ENCODE measurements at places on chromosomes 13 and 19. TPM values are rescaled to one million over a fixed set of nuclear protein-coding genes. Genes with fewer than 3 reads are reported as not detected.

DNA sequence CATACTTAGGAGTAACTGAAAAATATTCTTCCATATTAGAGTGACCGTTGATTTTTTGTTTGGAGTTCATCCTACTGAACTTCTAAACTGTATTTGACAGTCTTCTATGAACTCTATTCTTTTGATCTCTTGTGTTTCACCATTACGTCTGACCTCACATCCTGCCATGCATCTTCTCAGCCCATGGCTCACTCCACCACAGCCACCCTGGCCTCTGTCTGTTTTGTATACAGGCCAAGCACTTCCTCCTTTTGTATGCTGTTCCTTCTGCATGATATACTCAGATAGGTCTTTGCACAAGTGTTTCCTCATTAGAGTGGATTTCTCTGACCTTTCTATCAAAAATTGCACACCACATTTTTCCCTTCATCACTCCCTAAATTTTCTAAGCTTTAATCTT, 119.9 kb downstream of the MAB21L1 start:
- DNase-seq: no peak
- H3K27me3 ChIP-seq: no peaks in the 10 kb centered on the region
- H3K4me1 ChIP-seq: no peaks in the 10 kb centered on the region
- H3K4me3 ChIP-seq: no peak overlapping the region
- H3K36me3 ChIP-seq: no peaks in the 10 kb centered on the region
- H3K27ac ChIP-seq: no peak overlapping the region

DNA sequence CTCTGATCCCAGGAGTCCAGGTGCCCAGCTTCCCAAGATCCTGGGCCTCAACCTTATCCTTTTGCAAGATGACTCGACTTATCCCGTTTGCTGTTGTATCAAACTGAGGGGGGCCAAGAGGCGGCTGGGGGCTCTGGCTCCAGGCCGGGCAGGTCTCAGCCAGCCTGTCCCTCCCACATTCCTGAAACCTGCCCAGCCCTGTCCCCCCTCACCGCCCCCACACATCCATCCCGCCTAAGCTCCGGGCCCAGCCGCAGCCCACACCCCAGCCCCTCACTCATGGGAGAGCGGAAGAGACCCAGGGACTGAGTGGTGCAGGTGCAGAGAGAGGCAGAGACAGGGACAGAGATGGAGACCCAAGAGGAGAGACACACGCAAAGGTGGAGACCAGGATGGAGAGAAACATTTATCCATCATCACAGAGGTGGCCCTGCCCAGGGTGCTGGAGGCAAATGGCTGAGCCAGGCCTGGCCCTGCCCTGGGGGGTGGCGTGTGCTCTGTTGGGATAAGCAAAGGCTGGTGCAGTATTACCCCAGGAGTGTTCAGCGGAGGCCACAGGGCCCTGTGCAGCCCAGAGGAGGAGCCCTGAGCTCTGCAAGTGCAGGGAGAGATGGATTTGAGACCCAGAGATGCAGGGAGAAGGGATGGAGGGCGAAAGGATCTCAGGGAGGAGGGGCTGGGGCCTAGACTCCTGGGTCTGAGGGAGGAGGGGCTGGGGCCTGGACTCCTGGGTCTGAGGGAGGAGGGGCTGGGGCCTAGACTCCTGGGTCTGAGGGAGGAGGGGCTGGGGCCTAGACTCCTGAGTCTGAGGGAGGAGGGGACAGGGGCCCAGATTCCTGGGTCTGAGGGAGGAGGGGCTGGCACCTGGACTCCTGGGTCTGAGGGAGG, 1.6 kb downstream of the BCAM start:
- H3K27me3 ChIP-seq: no peaks in the 10 kb centered on the region
- H3K36me3 ChIP-seq: no peaks in the 10 kb centered on the region
- DNase-seq: no peak
- no peak overlapping the region for H3K27ac ChIP-seq
- peaks cover 14% of the 10 kb centered on the region for H3K4me1 ChIP-seq

GRCh38 chr13:104460554-104460953, 1394.3 kb upstream of the SLC10A2 start:
- no peak overlapping the region for H3K27ac ChIP-seq
- peak; percentile 39 for DNase-seq
- no peaks in the 10 kb centered on the region for H3K27me3 ChIP-seq
- no peaks in the 10 kb centered on the region for H3K4me1 ChIP-seq

The JSRP1 gene
- total RNA-seq: 1.3 TPM

The PGLYRP1 gene
- not detected for total RNA-seq

DNA sequence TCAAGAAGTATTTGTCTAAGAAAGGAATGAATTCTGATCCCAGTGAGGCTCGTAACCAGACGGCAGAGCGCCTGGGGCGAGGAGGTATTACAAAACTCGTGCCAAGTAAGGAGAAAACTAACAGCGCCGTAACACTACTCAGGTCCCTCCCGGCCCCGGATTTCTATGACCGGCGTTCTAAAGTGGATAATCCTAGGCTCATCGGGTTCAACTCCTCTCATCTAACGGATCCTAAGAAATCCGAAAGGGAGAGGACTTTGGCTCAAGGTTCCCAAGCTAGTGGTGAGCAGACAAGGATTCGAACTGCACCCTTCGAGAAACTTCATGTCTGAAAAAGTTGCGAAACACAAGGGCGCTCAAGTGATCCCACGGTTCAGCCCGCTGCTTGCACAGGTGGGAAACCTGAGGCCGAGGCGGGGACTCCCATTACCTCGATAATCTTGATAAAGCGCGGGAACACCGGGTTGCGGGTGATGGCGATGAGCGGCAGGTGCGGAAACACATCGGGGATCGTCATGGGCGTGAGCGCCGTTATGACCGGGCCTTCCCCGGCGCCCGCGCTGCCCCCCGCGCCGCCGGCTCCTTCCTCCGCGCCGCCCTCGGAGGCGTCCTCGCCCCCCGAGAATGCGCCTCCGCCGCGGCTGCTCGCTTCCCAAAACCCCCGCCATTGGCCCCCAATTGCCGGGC, 529 bp downstream of the LONP1 start:
- H3K27me3 ChIP-seq: no peaks in the 10 kb centered on the region
- H3K4me3 ChIP-seq: peak overlapping the region; percentile 90
- H3K36me3 ChIP-seq: peaks cover 2% of the 10 kb centered on the region
- no peak for DNase-seq

The CPB2 gene
- not detected for total RNA-seq

- H3K27ac ChIP-seq: peak overlapping the region; percentile 100
- DNase-seq: peak; percentile 80
Measured at GRCh38 chr19:41321600-41322270, 11.8 kb downstream of the CCDC97 start.

DNA sequence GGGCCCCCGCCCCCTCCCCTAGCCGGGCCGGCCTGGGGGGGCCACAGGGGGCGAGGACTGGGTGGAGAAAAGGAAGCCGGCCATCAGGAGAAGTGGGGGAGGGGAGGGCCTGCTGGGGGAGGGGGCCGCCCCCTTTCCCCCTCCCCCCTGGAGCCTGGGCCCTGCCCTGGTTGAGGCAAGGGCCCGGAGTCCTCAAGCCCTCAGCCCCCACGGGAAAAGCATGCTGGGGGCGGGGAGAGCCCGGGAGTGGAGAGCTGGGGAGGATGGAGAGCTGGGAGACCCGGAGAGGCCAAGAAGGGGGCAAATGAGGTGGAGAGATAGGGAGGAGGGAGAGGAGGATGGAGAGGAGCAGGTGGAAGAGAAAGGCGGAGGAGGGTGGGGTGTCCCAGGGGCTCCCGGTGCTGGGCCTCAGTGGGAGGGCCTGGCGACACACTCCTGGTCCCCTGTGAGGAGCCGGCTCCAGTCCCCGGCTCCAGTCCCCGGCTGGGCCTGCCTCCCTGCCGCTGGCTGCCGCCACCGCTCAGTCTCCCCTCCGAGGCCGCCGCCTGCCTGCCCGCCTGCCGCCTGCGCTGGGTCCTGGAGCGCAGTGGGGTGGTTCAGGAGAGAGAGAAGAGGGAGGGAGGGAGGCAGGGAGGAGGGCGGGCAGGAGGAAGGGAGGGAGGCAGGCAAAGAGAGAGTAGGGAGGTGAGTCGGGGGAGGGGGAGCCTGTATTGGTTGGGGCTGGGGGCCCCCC, at the start of gene GRIK5:
Gene GRIK5 (minus strand): TSS at position 588 of the 733 bp plus-strand sequence. CDS start 4,436 bp downstream, outside the sequence.
- no peak for DNase-seq
- peak within 1 kb of the TSS; percentile 17 for H3K4me3 ChIP-seq
- no peak within 1 kb of the TSS for H3K27ac ChIP-seq

GRCh38 chr13:71274923-71275608, 591.9 kb downstream of the DACH1 start:
- H3K4me1 ChIP-seq: no peaks in the 10 kb centered on the region
- H3K4me3 ChIP-seq: no peak overlapping the region
- DNase-seq: no peak

DNA sequence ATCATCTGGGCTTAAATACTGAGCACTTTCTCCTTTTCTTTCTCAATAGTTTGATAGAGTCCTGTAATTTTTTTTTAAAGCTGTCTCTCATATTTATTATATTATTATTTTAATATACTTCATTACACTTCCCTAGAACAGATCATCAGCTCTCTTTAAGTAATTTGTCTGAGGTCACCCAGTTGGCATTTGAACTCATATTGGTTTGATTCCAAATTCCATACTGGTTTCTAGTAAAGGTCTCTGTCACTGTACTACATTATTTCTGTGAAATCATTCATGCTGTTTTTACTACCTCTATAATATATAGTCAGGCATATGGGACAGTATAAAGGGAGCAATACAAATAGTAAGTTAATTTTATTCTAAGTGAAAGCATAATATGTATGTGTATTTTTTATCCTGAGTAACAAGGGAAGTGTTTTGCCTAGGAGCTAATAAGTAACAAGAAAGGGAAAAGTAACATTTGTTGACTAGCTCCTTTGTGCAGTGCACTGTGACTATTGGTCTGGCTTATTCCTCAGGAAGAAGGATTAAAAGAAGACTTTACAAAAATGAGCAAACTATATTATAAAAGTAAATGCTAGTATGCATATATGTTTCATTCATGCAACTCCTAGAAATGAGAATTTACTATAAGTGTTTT, 14.3 kb downstream of the LPAR6 start:
- H3K27me3 ChIP-seq: no peaks in the 10 kb centered on the region
- H3K36me3 ChIP-seq: no peaks in the 10 kb centered on the region
- no peak overlapping the region for H3K4me3 ChIP-seq

The JUNB gene
- total RNA-seq: 126 TPM

DNA sequence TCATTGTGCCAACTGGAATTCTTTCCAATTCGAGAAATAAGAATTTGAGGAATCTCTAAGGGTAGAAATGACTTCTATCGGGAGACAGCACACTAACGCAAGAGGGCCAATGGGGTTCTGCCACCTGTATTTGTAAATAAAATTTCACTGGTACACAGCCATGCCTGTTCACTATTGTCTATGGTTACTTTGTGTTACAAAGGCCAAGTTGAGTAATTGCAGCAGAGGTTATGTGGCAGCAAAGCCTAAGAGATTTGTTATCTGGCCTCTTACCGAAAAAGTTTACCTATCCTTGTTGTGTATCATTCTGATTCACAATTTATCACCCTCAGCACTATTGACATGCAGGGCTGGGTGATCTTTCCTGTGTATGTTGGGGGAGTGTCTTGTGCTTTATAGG, 278.0 kb downstream of the KLF5 start:
- DNase-seq: no peak
- H3K27me3 ChIP-seq: no peaks in the 10 kb centered on the region
- no peaks in the 10 kb centered on the region for H3K36me3 ChIP-seq
- H3K27ac ChIP-seq: no peak overlapping the region

- DNase-seq: no peak
- no peak overlapping the region for H3K4me3 ChIP-seq
Measured at GRCh38 chr19:57648331-57649003, 15.5 kb downstream of the ZNF211 start.

The CRLF1 gene
- total RNA-seq: 53.1 TPM

- H3K27ac ChIP-seq: peak overlapping the region; percentile 42
- H3K36me3 ChIP-seq: no peaks in the 10 kb centered on the region
- H3K27me3 ChIP-seq: peaks cover 2% of the 10 kb centered on the region
Measured at GRCh38 chr13:76292726-76293125, 593.5 kb downstream of the KCTD12 start.

The SLC25A41 gene
- total RNA-seq: 0.55 TPM

DNA sequence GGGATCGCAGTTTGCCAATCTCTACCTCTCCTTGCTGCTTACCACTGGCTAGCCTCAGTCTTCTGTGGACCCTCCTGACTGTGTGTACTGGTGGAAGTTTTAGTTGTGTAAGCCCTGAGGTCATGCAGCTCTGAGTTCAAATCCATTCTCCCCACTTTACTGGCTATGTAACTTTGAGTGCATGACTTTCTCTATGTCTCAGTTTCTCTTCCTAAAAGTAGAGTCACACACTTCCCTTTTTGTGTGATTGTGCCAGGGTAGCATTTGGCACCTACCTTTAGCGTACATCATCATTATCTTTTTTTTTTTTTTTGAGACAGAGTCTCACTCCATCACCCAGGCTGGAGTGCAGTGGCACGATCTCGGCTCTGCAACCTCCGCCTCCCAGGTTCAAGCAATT, 70.3 kb downstream of the MAP4K1 start:
- H3K27me3 ChIP-seq: peaks cover 4% of the 10 kb centered on the region
- no peak overlapping the region for H3K4me3 ChIP-seq
- H3K4me1 ChIP-seq: peaks cover 7% of the 10 kb centered on the region
- no peak for DNase-seq
- no peaks in the 10 kb centered on the region for H3K36me3 ChIP-seq

The CRX gene
- total RNA-seq: not detected

GRCh38 chr19:3771906-3772455, at the start of gene RAX2:
Gene RAX2 (minus strand): TSS chr19:3772228. CDS start chr19:3771742, 486 bp downstream.
- no peak within 1 kb of the TSS for H3K4me3 ChIP-seq
- no peak within 1 kb of the TSS for H3K27ac ChIP-seq
- no peaks in the 10 kb centered on the region for H3K4me1 ChIP-seq
- no peaks in the 10 kb centered on the region for H3K36me3 ChIP-seq
- no peak for DNase-seq

Data from astrocyte (in vitro differentiated cells and primary cell).